Stimulated activated CD8-positive, alpha-beta memory T cell treated with anti-CD3 and anti-CD28 coated beads, Interleukin-7, amount 100 ng/mL, for 24 hours (primary cell): ENCODE measurements at places on chromosomes 11 and 22.

- no peak for DNase-seq
Observed at GRCh38 chr11:92224407-92225124, at the start of gene FAT3. Gene FAT3, plus strand, starts transcription at chr11:92224818. Its CDS starts 127,295 bp downstream, at chr11:92352113.

DNA sequence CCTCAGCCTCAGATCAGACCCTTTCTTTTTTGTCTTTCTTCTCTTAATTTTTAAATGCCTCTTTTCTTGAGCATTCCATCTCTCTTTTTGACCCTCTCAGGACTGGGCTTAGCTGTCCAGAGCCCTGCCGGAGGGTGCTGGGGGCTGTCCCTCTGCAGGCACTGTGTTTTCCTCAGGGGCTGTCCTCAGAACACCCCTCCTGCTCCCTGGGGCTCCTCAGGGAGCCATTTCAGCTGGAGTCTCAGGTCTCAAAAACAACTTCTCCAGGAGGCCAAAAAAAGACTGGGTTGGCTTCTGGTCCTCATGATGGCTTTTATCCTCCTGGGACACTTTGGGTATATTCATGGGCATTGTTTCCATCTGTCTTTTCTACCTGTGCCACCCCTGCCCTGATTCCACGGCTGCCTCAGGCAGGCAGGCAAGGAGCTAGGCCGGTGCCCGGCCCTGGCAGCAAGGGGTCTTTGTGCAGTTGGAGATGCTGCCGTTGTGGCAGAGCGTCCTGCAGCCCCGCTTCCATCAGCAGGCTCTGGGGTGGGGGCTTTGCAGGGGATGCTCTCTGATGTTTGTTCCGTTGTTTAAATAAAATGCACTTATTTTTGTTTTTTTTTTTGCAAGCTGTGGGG, 85.1 kb downstream of the CEP164 start:
- no peak for DNase-seq

GRCh38 chr11:692824-693414, 2.1 kb downstream of the DEAF1 start:
- no peak for DNase-seq

DNA sequence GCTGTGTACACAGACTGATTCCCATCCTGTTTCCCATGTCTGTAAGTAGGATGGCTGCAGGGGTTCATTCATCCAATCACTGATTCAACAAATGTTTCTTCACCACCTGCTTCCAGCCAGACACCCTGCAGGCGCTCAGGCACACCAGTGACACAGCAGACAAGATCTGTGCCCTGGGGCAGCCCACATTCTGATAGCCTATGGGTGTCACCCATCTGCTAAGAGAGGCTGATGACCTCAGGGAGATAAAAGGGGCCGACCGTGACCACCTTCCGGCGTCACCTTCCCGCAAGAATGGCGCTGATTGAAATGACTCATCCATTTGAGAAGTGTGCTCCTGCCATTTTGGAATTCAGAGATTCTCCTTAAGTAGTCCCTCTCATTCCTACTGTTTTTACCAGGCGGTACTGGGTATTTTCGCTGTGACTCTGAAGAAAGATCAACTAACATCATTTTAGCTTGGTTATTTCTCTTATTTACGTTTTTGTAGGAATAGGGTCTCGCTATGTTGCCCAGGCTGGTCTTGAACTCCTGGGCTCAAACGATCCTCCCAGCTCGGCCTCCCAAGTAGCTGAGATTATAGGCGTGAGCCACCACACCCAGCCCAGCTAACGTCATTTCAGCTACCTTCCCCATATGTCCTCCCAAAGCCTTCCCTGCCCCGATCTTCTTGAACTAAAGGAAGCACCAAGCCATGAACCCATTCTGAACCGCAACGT, 73.2 kb upstream of the BID start:
- DNase-seq = no peak

DNA sequence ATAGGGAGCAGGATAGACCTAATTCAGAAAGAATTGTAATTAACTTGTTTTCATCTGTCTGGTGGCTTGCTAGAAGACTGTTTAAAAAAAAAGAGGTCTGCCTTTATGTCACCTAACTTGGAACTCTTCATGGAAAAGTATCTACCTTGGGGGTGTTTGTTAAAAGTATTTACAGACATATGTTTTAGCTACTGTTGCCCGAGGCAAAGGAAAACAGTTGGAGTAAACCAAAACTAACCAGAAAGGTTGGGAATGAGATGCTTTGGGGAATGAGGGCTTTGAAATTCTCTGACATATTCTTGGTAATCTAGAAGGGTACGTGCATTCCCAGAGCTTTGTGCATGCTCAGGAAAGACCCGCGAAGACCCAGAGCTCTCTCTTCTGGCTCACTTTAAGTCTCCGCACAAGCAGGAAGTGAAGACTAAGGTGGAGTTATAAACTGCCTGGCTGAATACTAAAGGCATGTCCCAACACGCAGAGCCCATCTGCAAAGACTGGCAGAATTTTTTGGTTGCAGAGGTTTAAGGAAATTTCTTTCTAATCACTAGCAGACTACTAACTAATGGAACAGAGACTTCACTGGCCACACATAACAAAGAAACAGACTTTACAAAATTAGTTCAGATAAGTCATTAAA, 33.2 kb downstream of the HIKESHI start:
- DNase-seq = no peak

DNA sequence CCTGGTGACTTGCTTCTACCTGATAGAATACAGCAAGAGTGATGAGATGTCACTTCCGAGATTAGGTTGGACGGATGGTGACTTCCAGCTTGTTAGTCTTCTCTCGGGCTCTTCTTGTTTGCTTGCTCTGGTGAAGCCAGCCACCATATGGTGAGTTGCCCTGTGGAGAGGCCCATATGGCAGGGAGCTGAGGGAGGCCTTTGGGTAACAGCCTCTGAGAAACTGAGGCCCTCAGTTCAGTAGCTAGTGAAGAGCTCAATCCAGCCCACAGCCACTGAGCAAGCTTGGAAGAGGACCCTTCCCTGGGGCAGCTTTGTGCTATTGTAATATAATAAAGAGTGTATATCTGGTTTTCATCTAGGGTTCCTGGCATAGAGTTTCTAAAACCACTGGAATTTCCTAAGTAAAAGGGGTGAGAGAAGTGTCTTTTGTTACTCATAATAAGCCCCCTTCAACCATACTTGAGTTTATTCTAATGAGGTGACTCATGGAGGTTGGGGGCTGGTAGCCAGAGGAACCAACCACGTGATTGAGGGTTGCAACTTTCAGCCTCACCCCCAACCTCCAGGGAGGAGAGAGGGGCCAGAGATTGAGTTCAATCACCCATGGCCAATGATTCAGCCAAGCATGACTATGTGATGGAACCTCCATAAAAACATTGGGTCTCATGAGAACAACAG, 8.0 kb upstream of the TPCN2 start:
- no peak for DNase-seq

GRCh38 chr11:47907499-47907898, 59.3 kb upstream of the NUP160 start:
- no peak for DNase-seq

GRCh38 chr11:60420015-60420414, 9.4 kb upstream of the MS4A5 start:
- DNase-seq = no peak

DNA sequence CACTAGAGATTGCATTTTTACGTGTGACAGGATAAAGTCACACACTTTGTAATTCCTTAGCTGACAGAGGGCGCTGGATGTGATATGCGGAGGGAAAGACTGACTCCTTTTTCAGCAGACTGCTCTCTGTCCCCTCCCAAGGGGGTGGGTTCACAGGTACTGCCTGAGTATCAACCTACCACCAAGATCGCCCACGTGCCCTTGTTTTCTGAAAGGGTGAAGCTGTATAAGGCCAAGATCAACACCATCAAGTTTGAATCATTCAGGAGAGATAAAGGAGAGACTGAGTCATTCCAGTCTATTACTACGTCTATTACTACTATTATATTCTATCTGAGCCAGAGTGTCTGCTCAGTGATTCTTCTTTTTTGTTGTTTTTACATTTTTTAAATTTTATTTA, 30.7 kb downstream of the BUD13 start:
- no peak for DNase-seq

GRCh38 chr11:82080160-82080559, 653.5 kb downstream of the FAM181B start:
- no peak for DNase-seq

DNA sequence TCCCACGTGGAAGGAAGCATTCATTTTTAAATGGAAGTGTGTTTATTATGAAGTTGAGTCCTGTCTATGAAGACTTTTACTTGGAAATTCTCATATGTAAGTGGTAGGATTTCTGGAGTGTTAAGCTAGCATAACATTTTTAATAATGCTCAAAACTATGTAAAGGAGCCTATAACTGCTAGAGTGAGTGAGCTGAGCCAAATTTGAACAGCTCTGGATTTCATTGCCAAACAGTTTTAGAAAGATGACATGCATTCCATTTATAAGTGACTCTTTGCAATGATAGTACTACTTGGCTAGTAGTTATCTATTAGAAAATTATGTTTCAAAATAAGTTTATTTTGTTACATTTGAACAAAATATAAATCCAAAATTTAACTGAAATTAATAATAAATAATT, 721.2 kb downstream of the LUZP2 start:
- DNase-seq = no peak

GRCh38 chr11:131978351-131978750, 607.9 kb downstream of the NTM start:
- no peak for DNase-seq

DNA sequence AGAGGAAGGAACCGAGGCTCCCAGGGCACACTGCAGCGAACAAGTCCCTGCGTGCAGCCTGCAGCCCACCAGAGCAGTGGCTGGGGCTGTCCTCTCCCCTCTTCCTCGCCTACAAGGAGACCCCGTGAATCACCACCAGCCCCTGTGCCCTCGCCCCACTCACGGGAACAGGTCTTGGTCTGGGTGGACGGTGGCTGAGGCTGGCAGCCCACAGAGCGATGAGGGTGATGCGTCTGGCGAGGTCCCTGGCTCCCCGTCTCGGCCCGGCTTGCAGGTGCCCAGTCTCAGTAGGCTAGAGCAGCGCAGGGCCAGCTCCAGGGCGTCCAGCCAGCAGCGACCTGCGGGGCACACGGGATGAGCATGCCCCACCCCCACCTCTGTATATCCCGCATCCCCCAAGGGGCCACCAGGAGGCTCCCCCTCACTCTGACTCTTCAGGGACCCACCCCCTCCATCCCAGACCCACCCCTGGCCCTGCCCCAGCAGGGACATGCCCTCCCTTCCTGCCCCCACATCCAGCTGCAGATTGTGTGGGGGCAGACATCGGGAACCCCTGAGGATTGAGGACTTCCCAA, 50.5 kb upstream of the CARS1 start:
- no peak for DNase-seq

- no peak for DNase-seq
Observed at GRCh38 chr11:117818041-117818873, 6.3 kb downstream of the FXYD2 start.

GRCh38 chr11:112392904-112393303, 132.2 kb upstream of the PLET1 start:
- DNase-seq = no peak

DNA sequence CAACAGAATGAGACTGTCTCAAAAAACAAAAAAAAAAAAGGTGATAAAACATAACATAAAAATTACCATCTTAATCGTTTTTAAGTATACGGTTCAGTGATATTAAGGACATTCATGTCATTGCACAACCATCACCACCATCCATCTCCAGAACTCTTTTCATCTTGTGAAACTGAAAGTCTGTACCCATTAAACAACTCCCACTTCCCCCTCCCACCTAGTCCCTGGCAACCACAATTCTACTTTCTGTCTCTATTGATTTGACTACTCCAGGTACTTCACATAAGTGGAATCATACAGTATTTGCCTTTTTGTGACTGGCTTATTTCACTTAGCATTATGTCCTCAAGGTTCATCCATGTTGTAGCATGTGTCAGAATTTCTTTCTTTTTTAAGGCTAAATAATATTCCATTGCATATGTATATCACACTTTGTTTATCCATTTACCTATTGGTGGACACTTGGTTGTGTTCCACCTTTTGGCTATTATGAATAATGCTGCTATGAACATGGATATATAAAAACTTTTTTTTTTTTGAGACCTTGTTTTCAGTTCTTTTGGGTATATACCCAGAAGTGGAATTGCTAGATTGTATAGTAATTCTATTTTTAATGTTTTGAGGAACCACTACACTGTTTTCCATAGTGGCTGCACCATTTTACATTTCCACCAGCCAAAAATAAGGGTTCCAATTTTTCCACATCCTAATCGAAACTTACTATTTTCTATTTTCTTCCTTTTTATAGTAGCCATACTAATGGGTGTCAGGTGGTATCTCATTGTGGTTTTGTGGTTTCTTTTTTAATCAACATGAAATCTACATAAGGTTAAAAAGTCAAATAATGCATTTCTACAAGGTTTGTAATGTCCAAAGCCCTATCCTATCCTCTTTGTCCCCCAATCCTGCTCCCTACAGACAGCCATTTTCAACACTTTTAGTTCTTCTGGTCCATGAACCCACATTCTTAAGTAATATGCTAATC, 23.4 kb upstream of the PIK3C2A start:
- DNase-seq = no peak

DNA sequence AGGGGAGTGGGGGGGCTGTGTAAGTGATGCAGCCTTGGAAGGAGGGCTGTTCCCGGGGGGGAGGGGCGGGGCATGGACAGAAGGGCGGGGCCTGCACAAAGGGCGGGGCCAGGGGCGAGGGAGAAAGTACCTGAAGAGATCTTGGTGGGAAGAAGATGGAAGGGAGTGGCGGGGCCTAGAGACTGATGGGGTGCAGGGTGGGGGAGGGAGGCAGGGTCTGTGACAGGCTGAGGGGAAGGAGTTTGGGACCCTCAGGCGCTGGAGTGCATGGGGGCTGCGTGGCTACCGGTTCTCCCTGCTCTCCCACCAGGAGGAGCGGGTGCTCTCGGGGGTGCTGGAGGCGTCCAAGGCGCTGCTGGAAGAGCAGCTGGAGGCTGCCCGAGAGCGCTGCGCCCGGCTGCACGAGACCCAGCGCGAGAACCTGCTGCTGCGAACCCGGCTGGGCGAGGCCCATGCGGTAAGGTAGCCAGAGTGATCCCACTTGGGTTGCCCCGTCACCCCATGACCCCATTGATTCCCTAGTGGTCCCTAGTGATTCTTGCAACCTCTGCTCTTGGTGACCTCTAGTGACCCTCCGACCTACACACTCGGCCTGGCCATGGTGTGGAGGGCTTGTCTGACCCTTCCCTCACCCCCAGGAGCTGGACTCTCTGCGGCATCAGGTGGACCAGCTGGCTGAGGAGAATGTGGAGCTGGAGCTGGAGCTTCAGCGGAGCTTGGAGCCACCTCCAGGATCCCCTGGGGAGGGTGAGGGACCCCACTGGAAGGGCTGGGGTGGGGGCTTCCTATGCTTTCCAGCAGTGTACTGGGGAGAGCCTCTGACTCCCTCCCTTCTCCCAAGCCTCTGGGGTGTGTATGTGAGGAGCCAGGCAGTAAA, 3.1 kb downstream of the CCDC88B start:
- DNase-seq = no peak

DNA sequence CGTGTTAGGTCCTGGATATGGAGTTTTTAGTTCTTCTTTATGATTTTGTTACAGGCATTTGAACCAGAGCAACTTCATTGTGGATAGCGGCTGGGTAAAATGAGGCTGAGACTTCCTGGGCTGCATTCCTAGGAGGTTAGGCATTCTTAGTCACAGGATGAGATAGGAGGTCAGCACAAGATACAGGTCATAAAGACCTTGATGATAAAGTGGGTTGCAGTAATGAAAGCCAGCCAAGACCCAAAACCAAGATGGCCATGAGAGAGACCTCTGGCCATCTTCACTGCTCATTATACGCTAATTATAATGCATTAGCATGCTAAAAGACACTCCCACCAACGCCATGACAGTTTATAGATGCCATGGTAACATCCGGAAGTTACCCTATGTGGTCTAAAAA, 23.4 kb upstream of the CLMP start:
- no peak for DNase-seq
